ENCODE measurements at places on chromosomes 6 and 20. TPM values are rescaled to one million over a fixed set of nuclear protein-coding genes. Genes with fewer than 3 reads are reported as not detected.

DNA sequence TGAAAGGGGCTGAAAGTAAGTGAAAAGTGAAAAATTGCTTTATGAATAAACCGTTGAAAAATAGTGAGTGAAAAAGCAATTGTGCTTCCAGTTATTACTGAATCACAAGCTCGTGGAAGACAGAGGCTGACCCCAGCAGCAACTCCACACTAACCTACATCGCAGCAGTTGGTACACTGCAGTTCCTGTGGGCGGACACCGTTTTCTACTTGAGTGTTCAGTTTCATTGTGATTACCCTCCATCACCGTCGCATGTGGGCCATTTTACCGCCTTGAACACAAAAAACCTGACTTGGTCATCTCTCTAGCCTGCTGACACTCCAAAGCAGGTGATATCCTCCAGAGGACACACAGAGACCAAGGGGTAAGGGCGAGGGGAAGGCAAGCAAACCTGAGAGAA lies 28.4 kb downstream of the PRDM1 start:
- no peak for DNase-seq

DNA sequence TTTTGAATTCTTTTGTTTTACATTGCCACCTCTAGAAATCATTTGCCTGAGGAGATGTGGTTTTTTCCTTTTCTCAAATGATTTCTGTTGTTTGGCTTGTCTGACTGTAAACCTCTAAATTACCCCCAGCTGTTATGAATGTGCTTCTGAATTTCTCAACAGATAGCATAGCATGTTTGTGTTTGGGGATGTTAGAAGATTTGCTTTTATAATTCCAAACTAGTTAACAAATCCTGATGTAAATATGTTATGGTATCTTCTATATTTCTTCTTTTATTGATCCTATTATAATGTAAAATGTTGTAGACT lies 31.6 kb upstream of the EZR start:
- DNase-seq = no peak

DNA sequence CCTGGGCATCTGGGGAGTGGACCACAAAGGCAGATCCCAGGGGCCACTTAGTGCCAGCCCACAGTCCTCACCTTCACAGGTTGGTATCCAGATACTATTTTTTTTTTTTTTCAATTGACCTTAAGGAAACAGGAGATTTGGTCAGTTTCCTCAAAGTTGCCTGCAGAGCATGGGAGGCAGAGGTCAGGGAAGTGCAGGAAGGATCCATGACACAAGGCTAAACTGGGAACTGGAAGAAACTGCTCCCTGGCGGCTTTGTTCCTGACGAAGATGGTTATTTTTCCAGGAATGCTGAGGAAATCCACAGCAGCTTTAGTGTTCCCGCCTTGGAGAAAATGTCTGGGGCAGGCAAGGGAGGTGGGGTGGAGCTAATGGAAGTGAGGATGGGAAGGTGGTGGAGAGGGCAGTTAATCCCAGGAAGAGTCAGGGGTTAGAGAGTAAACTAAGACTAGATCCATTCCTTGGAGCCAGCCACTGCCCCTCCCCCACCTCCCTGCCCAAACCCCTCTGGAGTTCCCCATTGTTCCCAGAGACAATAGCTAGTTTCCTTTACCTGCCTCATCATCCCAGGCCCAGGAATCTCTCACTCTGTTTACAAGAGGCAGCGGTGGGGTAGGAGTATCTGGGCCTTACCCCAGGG lies 14.3 kb upstream of the MYMX start:
- DNase-seq = no peak

Gene MDFI
- not detected for total RNA-seq

Gene RUNX2
- 8.2 TPM for total RNA-seq

DNA sequence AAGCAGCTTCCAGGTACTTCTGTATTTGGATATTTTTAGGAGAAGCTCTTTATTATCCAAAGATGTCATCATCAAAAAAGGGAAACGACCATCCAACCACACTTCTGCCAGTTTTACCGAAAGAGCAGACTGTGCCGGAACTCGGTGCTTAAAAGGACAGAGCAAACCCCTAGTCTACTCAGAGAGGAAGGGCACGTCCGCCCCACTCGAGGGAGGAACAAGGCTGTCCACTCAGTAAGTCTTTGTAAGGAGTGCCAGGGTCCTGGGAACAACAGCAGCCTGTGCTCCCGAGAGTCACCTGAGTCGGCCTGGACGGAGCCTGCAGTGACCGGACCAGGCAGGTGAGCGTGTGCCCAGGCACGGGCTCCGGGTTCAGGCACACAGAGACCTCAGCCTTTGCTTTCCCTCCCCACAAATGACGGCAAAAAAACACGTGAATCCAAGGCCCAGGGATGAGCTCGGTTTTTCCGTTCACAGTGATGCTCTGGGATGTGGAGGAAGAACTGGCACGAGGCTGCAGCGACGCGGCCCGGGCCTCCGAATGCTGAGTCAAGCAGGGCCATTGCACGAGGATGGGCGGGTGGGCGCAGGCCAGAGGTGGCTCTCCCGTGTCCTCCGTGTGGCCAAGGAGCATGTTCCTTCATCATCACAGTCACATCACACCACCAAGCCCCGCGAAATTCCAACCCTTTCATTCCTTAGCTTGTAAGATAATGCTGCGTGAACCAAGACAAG lies 17.4 kb upstream of the SLCO4A1 start:
- DNase-seq = no peak

Gene HLA-DMB
- not detected for total RNA-seq

Gene GJA10
- not detected for total RNA-seq

Gene MAP1LC3A
- 104 TPM for total RNA-seq

DNA sequence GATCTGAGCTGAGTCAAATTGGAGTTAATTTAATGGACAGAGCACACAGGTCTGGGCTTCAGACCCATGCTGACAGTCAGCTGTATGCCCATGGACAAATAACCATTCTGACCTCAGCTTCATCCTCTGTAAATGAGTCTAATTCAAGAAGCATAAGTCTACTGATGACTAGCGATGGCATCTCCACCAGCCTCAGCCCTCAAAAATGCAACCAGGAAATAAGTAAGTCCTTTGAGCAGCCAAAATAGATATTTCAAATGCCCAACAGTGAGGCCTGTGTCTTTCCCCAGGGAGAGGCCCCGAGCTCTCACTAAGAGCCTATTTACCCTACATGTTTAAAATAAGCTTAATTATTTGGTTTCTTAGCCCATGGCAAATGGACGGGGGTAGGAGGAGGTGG lies 114.2 kb upstream of the MTHFD1L start:
- peak; percentile 81 for DNase-seq

Gene NHLRC1
- total RNA-seq = 4.1 TPM

Gene ELOVL2
- total RNA-seq = 0.05 TPM

DNA sequence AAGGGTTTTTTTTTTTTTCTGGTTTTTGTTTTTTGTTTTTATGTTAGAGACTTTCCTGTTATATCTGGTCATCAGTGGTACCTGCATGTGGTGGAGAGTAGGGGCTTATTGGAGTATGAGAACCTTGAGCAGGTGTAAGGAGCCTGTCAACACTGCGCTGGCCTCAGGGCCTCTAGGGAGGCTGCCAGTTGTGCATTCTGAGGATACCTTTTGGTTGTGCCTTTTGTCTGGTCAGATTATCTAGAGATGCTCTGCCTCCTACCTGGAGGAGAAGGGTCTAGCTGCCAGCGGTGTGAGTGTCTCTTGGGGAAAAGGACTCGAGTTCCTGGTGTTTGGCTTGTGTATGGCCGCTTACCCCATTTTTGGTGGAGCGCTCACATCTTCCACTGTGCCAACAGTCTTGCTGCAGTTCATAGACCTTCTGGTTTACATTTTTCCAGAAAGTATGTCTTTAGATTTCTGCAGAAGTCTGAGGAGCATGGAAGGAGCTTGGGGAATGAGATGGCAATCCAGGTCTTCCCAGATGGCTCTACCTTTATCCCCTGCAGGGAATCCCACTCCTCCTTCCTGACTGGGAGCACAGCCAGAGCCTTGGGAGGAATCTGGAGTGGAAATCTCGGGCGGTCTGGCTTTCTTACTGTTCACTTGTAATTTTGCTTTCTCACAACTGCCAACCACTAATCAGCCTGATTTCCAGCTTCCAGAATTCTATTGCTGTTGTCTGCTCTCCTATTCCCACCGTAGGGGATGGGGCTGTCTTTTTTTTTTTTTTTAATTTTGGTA lies 49.9 kb downstream of the PTPN1 start:
- DNase-seq = no peak

- peak; percentile 51 for DNase-seq
Measured at GRCh38 chr6:114218437-114219340, 124.1 kb downstream of the HS3ST5 start.

Gene DLK2
- total RNA-seq = 3.3 TPM

DNA sequence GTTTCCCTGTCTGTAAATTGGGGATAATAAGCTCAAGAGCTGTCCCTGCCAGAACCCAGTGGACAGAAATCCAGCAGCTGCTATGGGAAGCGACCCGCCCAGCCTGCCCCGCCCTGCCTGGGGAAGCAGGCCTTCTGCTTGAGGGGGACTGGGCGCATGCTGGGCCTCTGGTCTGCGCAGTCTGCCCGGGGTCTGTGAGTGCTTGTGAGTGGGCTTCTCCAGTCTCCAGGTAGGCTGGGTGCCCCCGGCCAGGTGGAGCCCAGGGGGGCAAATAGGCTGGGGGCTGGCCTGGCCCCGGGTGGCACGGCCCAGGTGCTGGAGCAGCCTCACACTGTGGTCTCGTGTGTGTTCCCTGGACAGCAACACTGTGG lies 648 bp upstream of the RBBP8NL start:
- peak; percentile 44 for DNase-seq

Gene IPCEF1
- not detected for total RNA-seq

DNA sequence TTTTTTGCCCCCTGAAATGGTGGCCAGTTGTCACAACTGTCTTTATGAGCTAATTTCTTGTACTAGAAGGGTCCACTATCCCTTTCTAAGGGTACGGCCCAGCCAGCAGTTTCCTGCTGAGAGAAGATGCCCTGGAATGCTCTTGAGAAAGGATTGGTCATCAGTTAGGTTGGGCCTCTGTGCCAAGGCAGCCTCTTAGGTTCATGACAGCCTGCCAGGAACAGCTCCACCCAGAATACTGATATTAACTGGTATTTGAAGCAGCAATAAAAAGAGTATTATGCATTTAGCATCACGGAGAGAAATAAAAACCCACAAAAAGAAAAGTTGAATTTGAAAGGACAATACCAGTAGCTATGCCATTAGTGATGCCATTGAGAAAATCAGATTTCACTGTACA lies 9.0 kb upstream of the HINT3 start:
- DNase-seq = peak; percentile 31

- DNase-seq = no peak
Measured at GRCh38 chr6:108606250-108606690, 45.6 kb downstream of the FOXO3 start.

DNA sequence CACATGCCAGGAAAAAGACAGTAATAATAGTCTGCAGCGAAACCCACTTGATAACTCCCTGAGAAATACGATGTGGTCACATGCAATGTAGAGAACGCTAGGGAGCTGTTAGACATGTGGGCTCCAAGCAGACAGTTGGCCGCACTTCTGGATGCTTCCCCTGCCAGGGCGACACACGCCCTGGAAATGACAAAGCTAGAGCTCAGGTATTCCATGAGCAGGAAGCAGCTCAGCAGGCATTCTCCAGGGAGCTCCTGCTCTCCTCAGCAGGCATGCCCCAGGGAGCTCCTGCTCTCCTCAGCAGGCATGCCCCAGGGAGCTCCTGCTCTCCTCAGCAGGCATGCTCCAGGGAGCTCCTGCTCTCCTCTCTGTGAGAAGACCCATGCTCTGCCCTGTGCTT lies 52.4 kb upstream of the NXT1 start:
- DNase-seq = no peak

Gene MYCT1
- total RNA-seq = 0.21 TPM

DNA sequence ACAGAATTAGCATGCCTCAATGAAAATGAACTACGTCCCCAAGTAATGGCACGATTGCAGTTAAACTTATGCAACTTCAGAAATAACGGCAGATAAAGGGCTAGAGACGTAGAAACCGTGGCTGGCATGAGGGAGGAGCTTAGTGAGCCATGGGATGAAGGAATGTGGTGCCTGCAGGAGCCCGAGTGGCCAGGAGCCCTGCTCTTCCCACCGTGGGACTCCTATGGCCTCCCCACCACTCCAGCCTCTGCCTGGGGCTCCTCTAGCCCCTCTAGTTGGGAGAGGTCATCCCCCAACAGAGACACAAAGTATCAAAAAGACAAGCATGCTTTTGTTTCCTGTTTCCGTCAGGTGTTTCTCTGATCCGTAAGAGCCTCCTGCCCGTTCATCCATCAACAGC lies 75.1 kb upstream of the BHLHE23 start:
- DNase-seq = no peak

DNA sequence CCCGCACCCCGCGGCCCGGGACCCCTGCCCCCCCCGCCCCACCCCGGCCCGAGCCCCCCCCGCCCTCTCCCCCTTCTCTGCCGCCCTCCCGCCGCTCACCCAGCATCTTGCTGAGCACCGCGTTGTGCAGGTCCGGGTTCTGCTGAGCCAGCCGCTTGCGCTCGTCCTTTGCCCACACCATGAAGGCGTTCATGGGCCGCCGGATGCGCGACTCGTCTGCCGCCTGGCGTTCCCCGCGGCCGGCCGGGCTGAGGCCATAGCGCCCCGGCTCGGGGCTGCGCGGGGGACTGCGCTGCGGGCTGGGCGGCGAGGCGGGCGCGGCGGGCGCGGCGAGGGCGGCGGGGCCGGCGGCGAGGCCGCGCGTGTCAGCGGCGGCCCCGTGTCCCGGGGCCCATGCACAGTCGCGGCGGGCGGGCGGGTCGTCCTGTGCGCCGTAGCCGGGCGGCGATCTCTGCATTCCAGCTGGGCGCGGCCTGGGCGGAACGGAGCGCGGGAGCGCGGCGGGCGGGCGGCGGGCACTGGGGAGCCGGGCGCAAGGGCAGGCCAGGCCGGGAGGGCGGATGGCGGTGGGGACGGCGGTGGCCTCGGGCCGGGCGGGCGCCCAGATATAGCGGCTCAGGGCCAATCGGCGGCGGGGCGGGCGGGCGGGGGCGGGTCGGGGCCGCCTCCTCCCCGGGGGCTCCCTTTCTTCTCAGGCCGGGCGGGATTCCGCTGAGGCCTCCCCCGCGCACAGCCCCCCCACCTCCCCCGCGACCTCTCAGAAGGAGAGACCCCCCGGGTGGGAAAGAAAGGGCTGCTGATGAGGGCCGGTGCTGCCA lies at the start of gene SOX18:
SOX18 (minus strand) TSS at position 580 of the 818 bp plus-strand sequence; CDS start at position 457, 123 bp downstream.
- DNase-seq = no peak

Gene MMUT
- 14.8 TPM for total RNA-seq

- no peak for DNase-seq
Measured at GRCh38 chr20:35497320-35497719, 32.1 kb downstream of the C20orf173 start.

Gene PNLDC1
- total RNA-seq = not detected
